ENCODE measurements at places on chromosomes 7 and 10. TPM values are rescaled to one million over a fixed set of nuclear protein-coding genes. Genes with fewer than 3 reads are reported as not detected.

Gene TFR2
- total RNA-seq, result 0.50 TPM

Gene PDE1C
- 14.9 TPM for total RNA-seq

Gene CUBN
- total RNA-seq, result 2.7 TPM

Gene CREB3L2
- 128 TPM for total RNA-seq

Gene TMEM254
- total RNA-seq, result 14.3 TPM

Gene ARL4A
- total RNA-seq, result 34.6 TPM

Gene MUC3A
- total RNA-seq, result 0.61 TPM

Gene SPDYE11
- total RNA-seq, result not detected

Gene LRRC72
- not detected for total RNA-seq

Gene BTBD16
- total RNA-seq, result not detected

Gene ZNF727
- not detected for total RNA-seq

Gene DDC
- total RNA-seq, result not detected

Gene DYDC2
- total RNA-seq, result not detected

Gene RELN
- 0.98 TPM for total RNA-seq

Gene IDE
- 31.4 TPM for total RNA-seq

Gene ATOH7
- 0.19 TPM for total RNA-seq

Gene BEND7
- 21.1 TPM for total RNA-seq

Gene C10orf67
- 0.46 TPM for total RNA-seq
